Adipose tissue (tissue), 3 donors: ENCODE measurements at places on chromosomes 1 and 21. TPM values are rescaled to one million over a fixed set of nuclear protein-coding genes. Genes with fewer than 3 reads are reported as not detected.

The MCOLN2 gene
- 0.38 TPM for polyA plus RNA-seq

The SLC6A9 gene
- 1.6 TPM for polyA plus RNA-seq

The NBPF4 gene
- not detected for polyA plus RNA-seq

The NUP133 gene
- 11.2 TPM for polyA plus RNA-seq

The SLC44A5 gene
- polyA plus RNA-seq: 0.04 TPM

The RYR2 gene
- polyA plus RNA-seq: 0.23 TPM

The SYT6 gene
- 0.01 TPM for polyA plus RNA-seq

The KRTAP20-2 gene
- not detected for polyA plus RNA-seq

The ZNF648 gene
- not detected for polyA plus RNA-seq
